ENCODE measurements at places on chromosomes 12 and 14.

DNA sequence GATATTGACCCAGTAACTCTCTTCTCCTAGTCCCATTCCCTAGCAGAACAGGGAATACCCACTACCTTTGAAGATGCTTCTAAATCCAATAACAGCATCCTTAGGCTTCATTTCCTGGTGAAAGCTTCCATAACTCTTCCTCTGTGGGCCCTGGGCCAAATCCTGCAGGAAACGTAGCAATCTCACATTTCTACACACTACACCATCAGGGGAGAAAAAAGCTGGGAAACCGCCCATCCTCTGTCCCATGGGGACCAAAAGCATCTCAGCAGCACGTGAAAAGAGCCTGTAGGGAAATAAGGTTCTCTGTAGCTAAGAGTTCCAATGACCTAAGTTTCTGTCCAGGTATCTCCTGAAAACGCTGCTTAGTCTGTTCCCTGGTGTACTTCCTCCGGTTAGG is 340.2 kb downstream of the DPF3 start:
- DNase-seq, result no peak

- no peak for DNase-seq
Observed at GRCh38 chr12:110233212-110233903, 47.7 kb upstream of the ATP2A2 start.

- DNase-seq, result no peak
Observed at GRCh38 chr14:65356327-65356836, 56.1 kb upstream of the FUT8 start.

- no peak for DNase-seq
Observed at GRCh38 chr14:75273272-75274049, 5.2 kb upstream of the FOS start.

- no peak for DNase-seq
Observed at GRCh38 chr12:8012651-8013309, 19.7 kb upstream of the FOXJ2 start.

DNA sequence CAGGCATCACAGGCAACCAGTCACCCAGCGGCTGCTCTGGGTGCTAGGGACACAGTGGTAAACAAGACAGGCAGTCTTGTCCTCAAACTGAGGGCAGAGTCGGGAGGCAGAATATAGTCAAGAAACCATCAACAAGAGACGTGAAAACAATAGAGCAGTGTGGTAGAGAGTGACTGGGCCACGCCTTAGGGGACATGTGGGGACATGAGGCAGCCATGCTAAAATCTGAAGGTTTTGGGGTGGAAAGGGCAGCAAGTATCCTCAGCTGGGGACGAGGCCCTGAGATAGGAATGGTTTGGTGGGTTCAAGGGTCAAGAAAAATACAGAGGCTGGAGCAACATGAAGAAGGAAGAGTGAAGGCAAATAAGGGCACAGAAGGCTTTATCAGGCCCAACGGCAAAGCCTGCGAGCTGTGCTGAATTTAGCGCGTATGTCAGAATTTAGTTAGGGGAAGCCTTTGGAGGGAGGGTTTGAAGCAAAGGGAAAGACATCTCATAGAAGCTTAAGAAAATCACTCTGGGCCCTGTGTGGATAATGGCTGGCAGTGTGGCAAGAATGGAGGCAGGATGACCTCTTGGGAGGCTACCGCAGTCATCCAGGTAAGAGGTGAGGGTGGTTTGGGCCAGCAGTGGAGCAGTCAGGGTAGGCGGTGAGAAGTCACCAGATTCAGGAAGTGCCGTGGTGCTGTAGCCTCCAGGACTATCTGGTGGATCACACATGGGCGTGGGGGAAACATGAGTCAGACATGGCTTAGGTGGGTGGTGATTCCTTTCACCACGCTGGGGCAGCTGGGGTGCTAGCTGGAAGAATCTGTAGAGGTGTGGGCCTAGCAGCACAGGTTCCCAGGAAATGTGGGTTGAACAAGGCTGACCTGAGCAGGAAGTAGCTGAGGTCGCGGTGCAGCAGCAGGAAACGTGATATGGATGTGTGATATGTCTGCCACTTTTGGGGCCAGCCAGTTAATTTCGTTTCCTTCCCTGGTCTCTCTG is 3.0 kb downstream of the EVL start:
- no peak for DNase-seq

- peak; percentile 95 for DNase-seq
Observed at GRCh38 chr14:54698501-54698900, 131.6 kb downstream of the SAMD4A start.

GRCh38 chr14:56297449-56297848 is 179.2 kb downstream of the PELI2 start:
- peak; percentile 88 for DNase-seq

DNA sequence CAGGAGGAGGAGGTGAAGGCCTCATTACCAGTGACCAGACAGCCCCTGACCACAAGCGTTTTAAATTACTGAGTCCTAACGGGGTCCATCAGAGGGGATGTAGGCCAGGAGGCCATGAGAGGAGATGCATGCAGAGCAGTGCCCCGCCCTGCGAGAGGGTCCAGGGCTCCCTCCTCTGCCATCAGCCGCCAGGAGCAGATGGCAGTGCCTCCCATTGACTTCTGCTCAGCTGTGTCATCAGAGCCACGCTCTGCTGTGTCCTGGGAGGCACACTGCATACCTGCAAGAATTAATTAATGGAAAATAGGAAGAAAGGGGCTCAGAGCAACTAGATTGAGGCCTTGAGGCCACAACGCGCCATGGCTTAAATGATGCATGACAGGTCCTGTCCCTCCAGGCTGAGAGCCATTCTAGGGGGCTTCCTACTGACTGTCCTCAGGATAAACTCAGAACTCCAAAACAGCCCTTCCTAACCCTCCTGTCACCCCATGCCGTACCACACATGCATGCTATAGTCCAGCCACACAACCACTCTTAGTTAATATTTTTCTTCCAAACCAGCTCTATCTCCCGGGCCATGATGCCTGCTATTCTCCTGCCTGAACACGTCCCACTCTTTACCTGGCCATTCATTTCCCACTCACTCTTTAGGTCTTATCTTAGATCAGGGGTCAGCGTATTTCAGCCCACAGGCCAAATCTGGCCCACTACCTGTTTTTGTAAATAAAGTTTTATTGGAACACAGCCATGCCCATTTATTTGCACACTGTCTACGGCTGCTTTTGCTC is 235.8 kb downstream of the KSR2 start:
- DNase-seq, result peak; percentile 65

DNA sequence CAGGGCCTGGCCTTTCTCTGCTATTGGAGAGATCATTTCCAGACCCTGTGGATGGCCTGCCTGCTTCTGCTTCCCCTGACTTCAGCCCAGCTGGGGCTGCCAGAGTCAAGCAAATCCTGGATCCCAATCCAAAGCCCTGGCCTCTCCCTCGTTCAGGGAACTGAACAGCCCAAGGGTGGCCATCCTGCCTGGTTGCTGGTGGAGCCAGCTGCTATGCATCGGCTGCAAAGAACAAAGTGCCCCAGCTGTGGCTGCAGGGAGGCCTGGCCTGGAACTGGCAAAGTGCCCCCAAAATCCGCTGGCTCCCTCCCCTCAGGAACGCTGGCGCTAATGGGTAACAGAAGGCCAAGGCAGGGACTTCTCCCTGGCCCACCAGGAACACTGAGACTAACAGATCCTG is 56.4 kb downstream of the LRRC74A start:
- no peak for DNase-seq

GRCh38 chr12:29547151-29547632 is 49.7 kb upstream of the OVCH1 start:
- no peak for DNase-seq

- no peak for DNase-seq
Observed at GRCh38 chr14:35250319-35250718, 41.9 kb upstream of the PSMA6 start.

- DNase-seq, result no peak
Observed at GRCh38 chr12:608413-608812, 54.8 kb downstream of the NINJ2 start.

- DNase-seq, result no peak
Observed at GRCh38 chr12:21827083-21827482, 52.6 kb upstream of the KCNJ8 start.

DNA sequence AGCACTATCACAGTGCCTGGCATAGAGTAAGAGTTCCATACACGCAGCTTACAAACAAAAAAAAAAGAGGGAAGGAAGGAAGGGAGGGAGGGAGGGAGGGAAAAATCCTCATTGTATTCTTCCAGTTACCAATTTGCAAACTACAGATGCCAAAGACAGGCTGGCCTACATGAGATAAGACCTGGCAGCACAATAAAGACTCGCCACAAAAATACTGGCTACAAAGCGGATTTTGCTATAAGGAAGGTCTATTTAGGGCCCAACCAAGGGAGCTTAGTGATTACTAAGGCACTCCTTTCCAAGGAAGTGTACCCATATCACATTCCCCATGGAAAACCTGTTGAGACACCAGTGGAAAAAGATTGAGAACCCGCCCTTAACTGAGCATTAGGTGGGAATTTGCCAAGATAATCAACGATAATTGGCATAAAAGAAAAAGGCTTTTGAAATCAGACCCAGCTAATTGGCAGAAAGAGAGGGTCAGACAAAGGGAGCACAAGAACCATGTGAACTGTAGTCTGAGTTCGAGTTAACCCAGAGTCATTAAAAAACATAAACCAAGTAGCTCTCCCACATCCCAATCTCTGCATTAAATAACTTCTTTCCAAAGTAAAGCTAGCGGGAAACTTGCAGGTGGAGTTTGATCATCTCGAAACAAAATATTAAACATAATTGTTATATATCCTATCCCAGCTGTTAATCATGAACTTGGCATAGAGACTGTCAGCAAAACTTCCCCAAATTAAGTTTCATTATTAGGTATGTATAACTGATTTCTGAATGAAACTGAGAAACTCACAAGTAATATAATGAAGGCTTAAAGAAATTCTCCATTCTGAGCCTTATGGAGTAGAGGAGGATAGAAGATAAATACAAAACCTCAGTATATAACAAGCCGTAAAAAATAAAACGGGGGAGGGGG is 50.1 kb downstream of the PHLDA1 start:
- no peak for DNase-seq

DNA sequence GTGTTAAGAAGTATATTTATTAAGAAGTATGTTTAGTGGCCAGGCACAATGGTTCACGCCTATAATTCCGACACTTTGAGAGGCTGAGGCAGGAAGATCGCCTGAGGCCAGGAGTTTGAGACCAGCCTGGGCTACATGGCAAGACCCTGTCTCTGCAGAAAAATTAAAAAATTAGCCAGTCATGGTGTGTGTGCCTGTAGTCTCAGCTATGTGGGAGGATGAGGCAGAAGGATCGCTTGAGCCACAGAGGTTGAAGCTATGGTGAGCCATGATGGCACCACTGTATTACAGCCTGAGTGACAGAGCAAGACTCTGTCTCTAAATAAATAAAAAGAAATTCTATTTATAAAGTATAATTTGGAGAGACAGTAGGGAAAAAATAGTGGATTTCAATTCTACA is 20.3 kb downstream of the R3HDM2 start:
- no peak for DNase-seq

DNA sequence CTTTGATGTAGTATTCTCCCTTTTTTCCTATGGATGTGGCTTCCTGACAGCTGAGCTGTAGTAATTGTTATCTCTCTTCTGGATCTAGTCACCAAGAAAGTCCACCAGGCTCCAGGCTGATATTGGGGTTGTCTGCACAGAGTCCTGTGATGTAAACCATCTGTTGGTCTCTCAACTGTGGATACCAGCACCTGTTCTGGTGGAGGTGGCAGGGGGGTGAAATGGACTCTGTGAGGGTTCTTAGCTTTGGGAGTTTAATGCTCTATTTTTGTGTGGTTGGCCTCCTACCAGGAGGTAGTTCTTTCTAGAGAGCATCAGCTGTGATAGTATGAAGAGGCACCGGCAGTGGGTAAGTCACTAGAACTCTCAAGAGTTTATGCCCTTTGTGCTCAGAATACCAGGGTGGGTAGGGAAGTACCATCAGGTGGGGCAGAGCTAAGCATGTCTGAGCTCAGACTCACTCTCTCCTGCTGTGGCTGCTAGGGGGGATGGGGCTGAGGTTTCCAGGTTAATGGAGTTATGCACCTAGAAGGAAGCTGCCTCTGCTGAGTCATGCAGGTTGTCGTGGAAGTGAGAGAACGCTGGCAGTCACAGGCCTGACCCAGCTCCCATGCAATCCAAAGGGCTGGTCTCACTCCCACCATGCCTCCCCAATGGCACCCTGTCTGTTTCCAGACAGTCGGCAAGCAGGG is 3.0 kb upstream of the TAS2R14 start:
- DNase-seq, result no peak

DNA sequence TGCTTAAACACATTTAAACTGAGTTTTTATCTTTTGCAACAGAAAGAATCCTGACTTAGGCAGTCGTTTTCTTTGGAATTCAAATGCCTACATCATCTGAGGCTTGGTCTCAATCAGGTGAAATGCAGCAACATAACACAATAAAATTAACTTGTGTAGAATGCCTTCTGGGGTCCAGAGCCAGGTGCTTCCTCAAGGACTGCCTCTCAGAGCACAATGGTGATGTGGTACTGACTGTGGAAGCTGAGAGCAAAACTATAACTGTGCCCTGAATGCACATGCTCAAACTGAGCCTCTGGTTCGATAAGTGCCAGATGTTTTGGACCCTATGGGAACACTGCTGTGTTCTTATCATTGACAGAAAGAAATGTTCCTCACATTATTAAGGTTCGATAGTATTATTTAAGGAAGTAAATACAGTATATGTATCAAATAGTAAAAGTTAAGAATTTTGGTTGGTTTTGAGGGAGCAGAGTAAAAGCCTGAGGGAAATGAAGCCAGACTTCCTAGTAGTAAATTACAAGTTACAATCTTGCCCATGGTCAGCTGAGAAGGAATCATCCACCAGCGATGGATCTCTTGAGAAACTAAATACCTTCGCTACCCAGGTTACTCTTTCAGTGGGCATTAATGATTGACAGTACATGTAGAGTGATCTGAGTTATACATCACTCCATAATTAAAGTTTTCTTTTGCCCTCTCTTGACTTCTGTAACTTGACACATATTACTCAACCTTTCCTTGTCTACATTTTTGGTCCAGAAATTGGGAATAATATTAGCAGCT is 122.9 kb upstream of the ATP2B1 start:
- DNase-seq, result no peak

DNA sequence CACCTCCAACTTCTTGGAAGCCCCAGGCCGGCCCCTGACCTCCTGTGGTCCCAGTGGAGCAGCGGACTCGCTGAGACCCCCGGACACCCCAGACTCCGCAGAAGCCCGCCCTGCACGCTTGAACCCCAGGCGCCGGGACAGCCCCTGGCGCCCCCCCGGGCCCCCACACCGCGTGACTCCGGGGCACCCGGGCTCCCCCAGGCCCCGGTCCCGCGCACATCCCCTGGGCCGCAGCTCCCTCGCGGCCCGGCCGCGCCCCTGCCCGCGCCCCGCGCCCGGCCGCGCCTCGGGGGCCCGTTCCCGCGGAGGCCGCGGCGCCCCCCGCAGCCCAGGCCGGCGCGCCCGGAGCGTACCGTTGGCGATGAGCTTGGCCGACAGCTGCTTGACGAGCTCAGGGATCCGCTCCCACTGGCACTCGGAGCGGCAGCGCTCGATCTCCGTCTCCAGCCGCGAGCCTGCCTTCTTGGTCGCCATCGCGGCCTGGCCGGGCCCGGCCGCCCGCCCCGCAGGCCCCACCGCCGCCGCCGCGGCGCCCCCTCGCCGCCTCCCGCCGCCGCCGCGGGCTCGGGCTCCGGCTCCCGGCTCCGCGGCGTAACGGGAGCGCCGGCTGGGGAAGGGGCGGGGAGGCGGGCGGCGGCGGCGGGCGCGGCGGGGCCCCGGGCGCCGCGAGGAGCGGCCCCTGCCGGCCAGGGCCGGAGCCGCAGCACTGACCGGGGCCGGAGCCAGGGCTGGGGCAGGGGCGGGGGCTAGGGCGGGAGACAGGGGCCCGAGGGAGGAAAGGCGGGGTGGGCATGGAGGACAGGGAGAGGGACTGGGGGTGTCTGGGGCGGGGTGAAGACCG is at the start of gene TTC7B:
Gene TTC7B, minus strand, starts transcription at position 609 of the 841 bp plus-strand sequence. Its CDS starts 135 bp downstream, at position 474.
- no peak for DNase-seq

All from NCI-H524 treated with DMSO at 0.1 percent for 48 hours (cell line).